ENCODE measurements at places on chromosomes 2 and 18. TPM values are rescaled to one million over a fixed set of nuclear protein-coding genes. Genes with fewer than 3 reads are reported as not detected.

The IFIH1 gene
- 1.8 TPM for total RNA-seq

The KCNJ3 gene
- not detected for total RNA-seq

The VAMP5 gene
- total RNA-seq: 10.2 TPM

The PXDN gene
- total RNA-seq: 335 TPM

The GALNT5 gene
- 16.5 TPM for total RNA-seq

The LDLRAD4 gene
- under 0.01 TPM for total RNA-seq

The ITPRIPL1 gene
- total RNA-seq: 4.3 TPM

The FLACC1 gene
- 0.54 TPM for total RNA-seq

The MC2R gene
- not detected for total RNA-seq

The VWC2L gene
- under 0.01 TPM for total RNA-seq

The CYTIP gene
- not detected for total RNA-seq

The PROKR1 gene
- not detected for total RNA-seq

The PJVK gene
- 5.1 TPM for total RNA-seq

The TBR1 gene
- not detected for total RNA-seq

The HOXD3 gene
- total RNA-seq: not detected

The NYAP2 gene
- total RNA-seq: not detected

The TLK1 gene
- 15.0 TPM for total RNA-seq

The LIPG gene
- total RNA-seq: 0.39 TPM

The WNT6 gene
- 1.1 TPM for total RNA-seq

The TUBA3E gene
- 0.22 TPM for total RNA-seq

The PIAS2 gene
- 16.1 TPM for total RNA-seq

The ASIC4 gene
- total RNA-seq: under 0.01 TPM

The TMEM163 gene
- not detected for total RNA-seq

The HOXD9 gene
- not detected for total RNA-seq

The EPHA4 gene
- total RNA-seq: 11.0 TPM

The FHOD3 gene
- total RNA-seq: not detected

The XRCC5 gene
- 220 TPM for total RNA-seq

The TNFRSF11A gene
- not detected for total RNA-seq

The CPS1 gene
- 24.3 TPM for total RNA-seq

The C2orf78 gene
- not detected for total RNA-seq

The FSHR gene
- 0.39 TPM for total RNA-seq

The VWA3B gene
- total RNA-seq: 0.11 TPM

The LCT gene
- total RNA-seq: not detected

The RBM44 gene
- total RNA-seq: 0.22 TPM

The RSAD2 gene
- not detected for total RNA-seq

The TCF4 gene
- 11.8 TPM for total RNA-seq

The COL3A1 gene
- total RNA-seq: 6,874 TPM

The ANKRD36 gene
- 66.0 TPM for total RNA-seq

The HRH4 gene
- total RNA-seq: not detected

The UGT1A10 gene
- not detected for total RNA-seq

The PMAIP1 gene
- 0.79 TPM for total RNA-seq

The LOXHD1 gene
- total RNA-seq: not detected

The TMEM198 gene
- 3.4 TPM for total RNA-seq

The HNMT gene
- 7.6 TPM for total RNA-seq

The MRPL19 gene
- total RNA-seq: 29.4 TPM

The DYNAP gene
- not detected for total RNA-seq

The CIB4 gene
- not detected for total RNA-seq

Data from placental epithelial cell (primary cell).